ENCODE measurements at places on chromosomes 7 and 10. TPM values are rescaled to one million over a fixed set of nuclear protein-coding genes. Genes with fewer than 3 reads are reported as not detected.

Gene CYP2C8
- total RNA-seq: not detected

DNA sequence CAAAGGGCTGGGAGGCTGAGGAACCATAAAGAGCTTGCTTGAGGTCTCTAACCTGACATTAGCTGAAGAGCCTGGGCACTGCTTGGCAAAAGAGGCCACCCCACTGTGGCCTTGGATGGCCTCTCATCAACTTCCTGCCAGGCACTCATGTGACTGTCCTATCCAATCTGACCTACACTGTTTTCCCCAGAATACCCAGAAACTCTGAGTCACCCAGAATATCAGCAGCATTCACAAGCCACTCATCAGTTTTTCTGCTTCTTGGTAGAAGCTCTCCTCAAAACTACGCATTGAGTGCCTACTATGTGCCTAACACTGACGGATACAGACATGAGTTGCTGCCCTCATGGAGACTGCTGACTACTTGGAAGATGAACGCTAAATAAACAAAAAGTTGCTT is 4.1 kb upstream of the NT5C2 start:
- no peak for DNase-seq

Gene GRID2IP
- 0.17 TPM for total RNA-seq

DNA sequence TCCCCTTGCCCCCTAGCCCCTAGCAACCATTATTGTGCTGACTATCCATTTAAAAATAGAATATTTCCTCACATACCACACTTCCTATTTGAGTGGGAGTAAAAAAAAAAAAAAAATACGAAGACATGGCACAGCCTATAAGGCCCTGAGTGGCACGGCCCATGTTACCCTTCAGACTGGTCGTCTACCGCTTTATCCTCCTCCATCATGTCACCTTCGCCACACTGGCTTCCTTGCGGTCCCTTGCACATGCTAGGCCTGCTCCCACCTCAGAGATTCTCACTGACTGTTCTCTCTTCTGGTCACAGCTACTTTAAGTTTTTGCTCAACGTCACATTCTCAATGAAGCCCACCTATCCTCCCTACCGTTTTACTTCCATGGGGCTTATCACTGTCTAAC is 130.3 kb downstream of the ATE1 start:
- no peak for DNase-seq

Gene DEPP1
- total RNA-seq: 1.4 TPM

Gene TRDMT1
- 10.6 TPM for total RNA-seq

- DNase-seq: no peak
Measured at GRCh38 chr7:45595809-45596664, 21.9 kb downstream of the ADCY1 start.

DNA sequence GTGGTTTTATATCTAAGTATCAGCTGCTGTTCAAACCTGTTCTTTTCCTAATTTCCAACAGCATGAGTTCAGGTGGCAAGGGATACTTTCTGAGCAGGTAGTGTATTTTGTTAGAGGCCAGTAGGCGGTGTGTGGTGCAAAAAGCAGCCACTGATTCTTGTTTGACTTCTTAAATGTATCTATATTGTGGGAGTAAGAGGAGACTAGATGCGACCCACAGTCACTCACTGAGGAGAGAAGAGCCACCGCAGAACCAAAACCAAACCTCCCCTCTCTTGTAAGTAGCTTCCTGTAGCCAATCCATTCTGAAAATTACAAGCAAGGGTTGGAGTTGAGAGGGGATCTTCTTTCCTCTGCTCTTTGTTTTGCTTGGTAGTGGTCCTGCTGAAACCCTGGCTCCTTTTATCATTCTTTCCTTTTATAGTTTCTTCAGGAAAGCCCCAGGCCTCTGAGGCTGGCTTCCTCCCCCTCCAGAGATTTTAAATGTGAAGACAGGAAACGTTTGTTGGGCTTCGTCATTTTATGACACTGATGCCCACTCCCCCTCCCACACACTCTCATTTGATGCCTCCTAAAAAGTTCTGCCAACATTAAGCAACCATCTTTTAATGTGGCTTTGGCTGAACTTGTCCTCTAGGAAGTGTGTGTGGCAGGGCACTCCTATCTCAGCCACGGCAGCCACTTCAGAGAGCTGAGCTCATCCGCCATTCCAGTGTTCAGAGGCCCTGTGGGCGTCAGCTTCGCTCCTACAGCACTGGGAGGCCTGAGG is 566.0 kb downstream of the SUGCT start:
- no peak for DNase-seq

GRCh38 chr10:101308051-101308450 is 45.9 kb upstream of the BTRC start:
- DNase-seq: no peak

Gene SOSTDC1
- not detected for total RNA-seq

DNA sequence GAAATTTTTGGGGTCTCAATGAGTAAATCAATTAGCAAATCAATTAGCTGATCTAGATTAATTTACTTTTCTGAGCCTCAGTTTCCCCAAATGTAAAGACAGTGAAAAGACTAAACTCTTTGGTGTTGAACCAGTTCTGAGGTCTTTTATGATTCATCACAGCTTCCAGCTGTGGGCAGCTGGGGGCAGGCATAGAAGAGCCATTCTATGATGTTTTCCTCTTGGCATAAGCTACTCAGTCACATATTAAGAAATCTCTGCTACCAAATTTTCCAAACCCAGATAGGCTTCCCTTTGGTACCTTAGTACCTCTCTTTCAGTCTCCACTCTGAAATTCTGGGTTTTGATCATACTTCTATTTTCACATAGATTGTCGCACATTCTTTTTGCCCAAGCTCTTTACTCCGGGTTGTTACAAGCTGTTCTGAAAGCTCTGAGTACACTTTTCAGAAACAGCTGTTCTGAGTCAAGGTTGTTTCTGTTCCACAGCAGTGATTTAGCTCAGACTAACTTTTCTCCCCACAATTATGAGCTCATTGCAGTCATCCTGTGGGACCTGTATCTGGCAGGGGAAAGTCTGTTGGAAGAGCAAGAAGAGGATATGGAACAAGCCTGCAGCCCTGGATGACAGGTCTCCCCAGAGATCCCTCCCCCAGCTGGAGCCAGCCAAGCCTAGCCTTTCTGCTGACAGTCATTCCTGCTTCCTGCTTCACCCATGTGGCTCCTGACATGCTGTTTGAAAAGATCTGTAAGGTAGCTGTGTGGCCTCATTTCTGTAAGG is 599.6 kb upstream of the GHITM start:
- no peak for DNase-seq

Gene DRGX
- not detected for total RNA-seq

Gene TCERG1L
- not detected for total RNA-seq

GRCh38 chr10:110885932-110886674 is 14.4 kb downstream of the PDCD4 start:
- no peak for DNase-seq

- DNase-seq: no peak
Measured at GRCh38 chr10:122327237-122328206, 47.0 kb upstream of the PLEKHA1 start.

DNA sequence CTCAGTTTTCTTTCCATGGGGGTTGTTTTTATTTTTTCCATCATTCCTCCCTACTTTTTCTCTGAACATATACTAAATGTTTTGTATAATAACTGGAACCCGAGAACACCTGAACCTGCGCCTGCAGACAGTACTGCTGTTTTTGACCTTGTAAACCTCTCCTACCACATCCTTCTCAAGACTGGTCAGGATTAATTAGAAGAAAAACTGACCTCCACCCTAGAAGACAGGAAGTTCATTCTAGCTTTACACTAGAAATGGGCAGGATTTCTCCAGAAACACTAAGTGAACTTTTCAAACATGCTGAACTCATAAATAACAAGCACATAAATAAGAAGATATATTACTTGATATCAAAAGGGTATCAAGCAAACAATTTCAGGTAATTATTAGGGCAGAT is 751 bp upstream of the HYCC1 start:
- no peak for DNase-seq

DNA sequence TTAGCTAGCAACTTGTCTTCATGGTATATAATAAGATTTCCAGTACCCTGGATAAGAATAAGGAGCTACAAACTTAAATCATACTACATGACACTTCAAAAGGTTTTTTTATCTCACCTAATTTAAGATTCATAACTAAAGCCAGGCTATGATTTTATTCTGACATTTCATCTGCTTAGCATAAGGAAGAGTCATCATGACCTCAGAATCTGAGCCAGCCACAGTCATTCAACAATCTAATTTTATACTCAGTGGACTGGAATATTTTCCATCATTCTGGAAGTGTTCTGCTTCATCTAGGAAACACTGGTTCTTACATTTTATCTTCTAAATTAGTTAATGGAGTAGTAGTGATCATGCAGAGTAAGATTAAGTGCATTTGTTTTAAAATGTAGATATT is 102.1 kb upstream of the KCND2 start:
- no peak for DNase-seq

- no peak for DNase-seq
Measured at GRCh38 chr10:116163333-116164131, 109.5 kb downstream of the GFRA1 start.

Gene SLC39A12
- not detected for total RNA-seq

GRCh38 chr10:11661441-11661840 is 50.0 kb upstream of the USP6NL start:
- DNase-seq: no peak

GRCh38 chr10:78408671-78409472 is 375.2 kb downstream of the RPS24 start:
- no peak for DNase-seq

Gene AKR1E2
- total RNA-seq: 4.3 TPM

GRCh38 chr7:130852867-130853266 is 118.9 kb upstream of the KLF14 start:
- DNase-seq: no peak

DNA sequence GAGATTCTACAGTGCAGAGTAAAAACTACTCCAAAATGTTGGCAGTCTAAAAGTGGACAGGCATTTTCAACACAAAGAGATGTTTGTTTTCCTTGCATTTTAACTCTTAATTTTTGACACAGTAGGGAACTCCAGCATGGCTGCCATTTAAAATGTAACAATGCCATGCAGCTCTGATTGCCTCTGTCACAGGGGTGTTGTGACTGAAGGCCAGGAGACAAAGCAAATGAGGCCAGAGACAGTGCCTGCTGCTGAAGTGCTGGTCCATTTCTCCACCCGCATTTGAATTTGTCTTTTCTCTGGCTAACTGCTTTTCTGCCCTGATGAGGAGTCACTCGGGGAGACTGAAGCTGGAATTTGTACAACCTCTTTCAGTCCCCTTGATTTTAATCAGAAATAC is 710.6 kb upstream of the GALNT17 start:
- no peak for DNase-seq

- DNase-seq: no peak
Measured at GRCh38 chr10:127440371-127440770, 108.7 kb upstream of the NPS start.

DNA sequence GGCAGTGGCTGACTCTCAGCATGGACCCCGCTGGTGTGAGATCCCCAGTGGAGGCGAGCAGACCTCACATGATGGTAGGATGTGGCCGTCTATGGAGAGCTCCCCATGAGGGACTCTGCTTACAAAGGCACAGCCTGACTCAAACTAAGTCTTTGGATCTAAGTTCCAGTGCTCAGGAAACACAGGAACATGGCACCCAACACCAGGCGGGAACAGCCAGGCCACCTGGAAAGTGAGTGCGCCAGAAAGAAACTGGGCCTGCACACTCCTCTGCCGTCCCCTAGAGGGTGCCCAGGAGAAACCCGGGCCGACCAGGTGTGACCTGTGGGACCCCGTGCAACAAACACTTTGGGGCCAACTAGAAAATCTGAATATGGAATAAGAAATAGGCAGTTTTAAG is 10.0 kb downstream of the PITRM1 start:
- DNase-seq: no peak

DNA sequence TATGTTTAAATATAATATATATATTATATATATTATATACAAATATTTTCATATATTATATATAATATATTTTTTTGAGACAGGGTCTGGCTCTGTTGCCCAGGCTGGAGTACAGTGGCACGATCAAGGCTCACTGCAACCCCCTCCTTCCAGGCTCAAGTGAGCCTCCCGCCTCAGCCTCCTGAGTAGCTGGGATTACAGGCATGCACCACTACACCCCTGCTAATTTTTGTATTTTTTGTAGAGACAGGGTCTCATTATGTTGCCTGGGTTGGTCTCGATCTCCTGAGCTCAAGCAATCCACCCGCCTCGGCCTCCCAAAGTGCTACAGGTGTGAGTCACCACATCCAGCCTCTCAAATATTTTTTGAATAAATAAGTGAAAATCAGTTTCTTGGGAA is 215.5 kb downstream of the GATA3 start:
- DNase-seq: no peak

GRCh38 chr10:34547291-34547690 is 267.8 kb downstream of the PARD3 start:
- no peak for DNase-seq

Gene ACTA2
- total RNA-seq: 4.6 TPM

DNA sequence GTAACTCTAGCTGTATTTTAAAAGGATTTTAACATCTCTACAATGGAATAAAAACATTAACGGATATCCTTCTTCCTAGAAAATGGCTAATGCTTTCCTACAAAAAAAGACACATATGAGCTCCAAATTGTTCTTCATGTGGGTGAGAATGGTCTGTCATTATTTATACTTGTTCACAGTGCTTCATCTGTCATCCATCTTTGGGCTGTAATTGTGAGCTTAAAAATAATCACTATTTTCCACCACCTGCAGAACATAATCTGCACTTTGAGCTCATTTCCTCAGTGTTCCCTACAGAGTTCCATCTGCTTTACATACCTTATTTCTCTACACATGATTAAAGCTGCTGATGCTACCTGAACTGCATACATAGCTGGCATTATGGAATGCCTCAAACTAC is 979.1 kb upstream of the C7orf33 start:
- DNase-seq: no peak

- no peak for DNase-seq
Measured at GRCh38 chr10:80870282-80870681, 332.6 kb downstream of the SH2D4B start.

DNA sequence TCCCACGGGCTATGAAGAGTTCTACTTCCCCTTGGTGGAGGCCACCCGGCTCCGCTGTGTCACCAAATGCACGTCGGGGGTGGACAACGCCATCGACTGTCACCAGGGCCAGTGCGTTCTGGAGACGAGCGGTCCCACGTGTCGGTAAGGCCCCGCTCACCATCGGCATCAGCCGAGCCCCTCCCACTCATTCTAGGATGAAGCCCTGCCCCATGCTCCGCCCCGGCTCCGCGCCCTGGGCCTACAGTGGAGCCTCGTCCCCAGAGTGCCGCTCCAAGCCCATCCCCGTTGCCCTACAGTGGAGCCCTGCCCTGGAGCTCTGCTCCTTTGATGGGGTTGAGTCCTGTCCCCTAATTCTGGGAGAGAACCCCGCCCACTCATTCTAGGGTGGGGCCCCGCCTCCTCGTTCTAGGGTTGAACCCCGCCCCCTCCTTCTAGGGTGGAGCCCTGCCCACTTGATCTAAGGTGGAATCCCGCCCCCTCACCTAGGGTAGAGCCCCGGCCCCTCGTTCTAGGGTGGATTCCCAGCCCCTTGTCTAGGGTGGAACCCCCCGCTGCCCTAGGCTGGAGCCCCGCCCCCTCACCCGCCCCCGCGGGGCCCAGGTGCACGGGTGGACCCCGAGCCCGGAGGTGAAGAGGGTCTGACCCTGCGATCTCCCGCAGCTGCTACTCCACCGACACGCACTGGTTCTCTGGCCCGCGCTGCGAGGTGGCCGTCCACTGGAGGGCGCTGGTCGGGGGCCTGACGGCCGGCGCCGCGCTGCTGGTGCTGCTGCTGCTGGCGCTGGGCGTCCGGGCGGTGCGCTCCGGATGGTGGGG is 3.4 kb upstream of the MUC12 start:
- DNase-seq: peak; percentile 62

Gene CDHR3
- total RNA-seq: 13.9 TPM

Gene BAG3
- 52.0 TPM for total RNA-seq

Gene LRRC17
- not detected for total RNA-seq

Measured in T-helper 17 cell (primary cell).